Hematopoietic multipotent progenitor cell treated with erythropoietin and hydrocortisone succinate and interleukin-3 and kit ligand, for 4 days (in vitro differentiated cells): ENCODE measurements at places on chromosomes 6 and 20.

- DNase-seq = no peak
Measured at GRCh38 chr6:73491377-73491776, 29.5 kb downstream of the EEF1A1 start.

DNA sequence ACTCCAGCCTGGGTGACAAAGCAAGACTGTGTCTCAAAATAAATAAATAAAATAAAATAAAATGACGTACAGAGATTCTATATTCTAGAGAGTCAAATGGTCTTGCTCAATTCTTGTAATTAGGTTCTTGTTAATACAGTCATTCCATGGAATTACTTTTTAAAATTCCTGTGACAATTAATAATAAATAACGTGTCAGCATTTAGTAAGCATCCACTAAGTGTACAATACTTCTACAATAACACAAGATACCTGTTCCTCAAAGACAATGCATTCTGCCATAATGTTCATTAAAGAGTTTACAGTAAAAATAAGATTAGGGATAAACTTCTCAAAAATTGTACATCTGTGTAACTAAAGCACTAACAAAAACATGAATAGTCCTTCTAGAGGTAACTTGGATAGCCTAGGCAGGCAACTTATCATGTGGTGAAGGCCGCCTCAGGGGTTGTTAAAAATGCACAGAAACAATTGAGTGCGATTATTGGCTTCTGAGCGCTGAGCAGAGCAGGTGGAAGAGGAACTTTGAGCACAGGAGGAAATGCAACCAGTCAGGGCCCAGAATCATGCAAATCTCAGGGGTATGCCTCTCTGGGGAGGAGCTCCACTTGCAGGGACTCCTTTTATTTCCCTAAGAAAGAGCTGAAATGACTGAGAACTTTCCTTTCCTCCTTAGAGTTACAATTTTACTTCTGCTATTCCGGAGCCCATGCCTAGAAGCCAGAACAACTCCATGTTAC, 37.1 kb downstream of the QRSL1 start:
- DNase-seq = peak; percentile 8

DNA sequence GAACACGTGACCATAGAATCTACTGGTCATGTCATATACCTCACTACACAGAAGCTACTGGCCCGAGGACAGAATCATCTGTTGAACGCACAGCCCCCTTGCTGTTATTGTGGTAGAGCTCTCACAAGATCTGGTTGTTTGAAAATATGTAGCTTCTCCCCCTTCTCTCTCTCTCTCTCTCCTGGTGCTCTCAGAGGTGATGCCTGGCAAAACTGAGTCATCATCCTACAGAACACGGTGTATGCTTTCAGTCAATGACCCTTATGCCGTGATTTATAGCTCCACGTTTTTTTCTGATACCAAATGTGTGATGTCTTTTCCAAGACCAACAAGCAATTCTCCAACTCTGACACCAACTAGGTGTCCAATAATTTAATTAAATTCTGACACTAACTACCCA, 13.0 kb upstream of the RBM24 start:
- DNase-seq = no peak

- no peak for DNase-seq
Measured at GRCh38 chr6:128098000-128098581, 197.2 kb upstream of the THEMIS start.

GRCh38 chr20:50567860-50568548, 57.8 kb downstream of the PTPN1 start:
- DNase-seq = no peak
